ENCODE measurements at places on chromosomes 16 and 17. TPM values are rescaled to one million over a fixed set of nuclear protein-coding genes. Genes with fewer than 3 reads are reported as not detected.

The VAT1L gene
- total RNA-seq = not detected

The MT1B gene
- total RNA-seq = not detected

The SLC13A2 gene
- total RNA-seq = not detected

The TMEM98 gene
- not detected for total RNA-seq

The ADGRG3 gene
- not detected for total RNA-seq

The BAHCC1 gene
- total RNA-seq = 0.03 TPM

The CACNG5 gene
- not detected for total RNA-seq

The ZSCAN10 gene
- 0.28 TPM for total RNA-seq

The ABCA5 gene
- 16.0 TPM for total RNA-seq

The TELO2 gene
- 55.8 TPM for total RNA-seq

The COG1 gene
- total RNA-seq = 32.1 TPM
